ENCODE measurements at places on chromosomes 5 and 9.
A peak's percentile ranks its signal among the peaks of the same experiment; 100 is the strongest.

DNA sequence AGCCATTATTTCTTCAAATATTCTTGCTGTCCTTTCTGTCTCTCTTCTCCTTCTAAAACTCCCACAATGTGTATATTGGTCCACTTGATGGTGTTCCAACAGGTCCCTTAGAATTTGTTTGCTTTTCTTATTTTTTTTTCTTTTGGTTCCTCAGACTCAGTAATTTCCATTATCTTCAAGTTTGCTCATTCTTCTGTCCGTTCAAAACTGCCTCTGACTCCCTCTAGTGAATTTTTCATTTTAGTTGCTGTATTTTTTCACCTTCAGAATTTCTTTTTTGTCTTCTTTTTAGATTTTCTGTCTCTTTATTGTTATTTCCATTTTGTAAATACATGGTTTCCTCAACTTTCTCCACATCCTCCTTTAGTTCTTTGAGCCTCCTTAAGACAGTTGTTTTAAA lies 6.4 kb upstream of the SRP19 start:
- no peak for DNase-seq

DNA sequence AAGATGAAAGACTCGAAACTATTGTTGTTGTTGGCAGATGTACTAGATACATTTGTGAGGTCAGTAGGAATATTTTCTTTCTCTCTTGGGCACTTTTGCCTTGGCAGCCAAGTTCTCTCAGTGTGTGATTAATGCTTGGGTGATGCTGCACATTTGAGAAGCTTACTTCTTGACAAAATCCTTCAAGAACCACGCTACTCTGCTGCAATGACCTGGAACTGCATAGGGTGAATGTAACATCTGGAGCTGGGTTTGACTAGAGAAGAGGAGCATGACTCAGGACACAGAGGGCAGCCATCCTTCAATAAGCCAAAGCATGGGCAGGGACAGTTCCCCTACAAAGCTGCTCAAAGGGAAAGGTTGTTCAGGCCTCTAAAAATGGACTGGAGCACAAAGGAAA lies 75.5 kb upstream of the PUM3 start:
- DNase-seq = no peak

GRCh38 chr5:40680741-40681362 lies 1.1 kb downstream of the PTGER4 start:
- DNase-seq = peak; percentile 64

DNA sequence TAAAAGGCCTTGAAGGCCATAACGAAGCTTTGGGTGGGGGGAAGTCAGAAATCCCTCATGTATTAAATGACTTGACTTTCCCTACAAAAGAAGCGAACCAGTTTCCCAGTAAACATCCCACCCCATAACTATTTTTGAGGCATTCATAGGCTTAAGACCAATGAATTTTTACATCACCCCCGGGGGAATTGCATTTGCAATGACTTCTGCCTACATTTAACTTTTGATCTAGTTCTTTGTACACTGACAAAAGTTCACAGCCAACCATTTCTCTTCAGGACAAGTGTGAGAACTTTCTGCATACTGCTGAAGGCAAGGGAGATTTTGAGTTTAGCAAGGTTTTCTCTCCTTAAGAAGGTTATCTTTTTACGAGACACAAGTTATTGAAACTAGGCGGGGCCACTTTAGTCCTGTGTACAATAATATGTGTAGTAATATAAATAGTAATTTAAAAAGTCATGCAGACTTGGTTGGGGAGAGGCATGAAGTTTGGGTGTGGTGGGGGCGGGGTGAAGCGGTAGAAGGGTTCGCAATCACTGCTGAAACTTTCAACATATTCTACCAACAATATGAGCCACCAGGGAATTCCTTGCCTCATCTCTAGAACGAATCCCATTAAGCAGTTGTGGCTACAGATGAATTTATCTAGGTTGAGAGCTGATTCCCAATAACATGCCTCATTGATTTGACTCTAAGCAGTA lies 2.5 kb downstream of the TJP2 start:
- DNase-seq = no peak

DNA sequence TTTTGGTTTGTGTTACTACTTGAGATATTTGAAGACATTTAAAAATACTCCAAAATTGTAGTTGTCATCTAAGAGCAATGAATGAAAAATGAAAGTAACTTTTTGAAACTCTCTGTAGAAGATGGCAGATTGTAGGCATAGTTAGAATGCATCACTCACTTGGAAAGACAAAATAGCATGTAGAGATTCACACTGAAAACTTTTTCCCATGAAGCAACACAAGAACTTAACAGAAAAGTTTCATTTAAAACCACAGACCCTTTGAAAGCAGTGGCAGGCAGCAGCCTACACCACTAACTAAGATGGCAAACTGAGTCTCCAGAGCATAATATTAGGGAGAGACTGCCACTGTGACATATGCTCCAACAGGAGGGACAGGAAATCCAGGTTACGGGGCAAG lies 18.9 kb upstream of the FAM174A start:
- no peak for DNase-seq

- DNase-seq = no peak
Observed at GRCh38 chr5:82735160-82735789, 341.9 kb downstream of the TMEM167A start.

DNA sequence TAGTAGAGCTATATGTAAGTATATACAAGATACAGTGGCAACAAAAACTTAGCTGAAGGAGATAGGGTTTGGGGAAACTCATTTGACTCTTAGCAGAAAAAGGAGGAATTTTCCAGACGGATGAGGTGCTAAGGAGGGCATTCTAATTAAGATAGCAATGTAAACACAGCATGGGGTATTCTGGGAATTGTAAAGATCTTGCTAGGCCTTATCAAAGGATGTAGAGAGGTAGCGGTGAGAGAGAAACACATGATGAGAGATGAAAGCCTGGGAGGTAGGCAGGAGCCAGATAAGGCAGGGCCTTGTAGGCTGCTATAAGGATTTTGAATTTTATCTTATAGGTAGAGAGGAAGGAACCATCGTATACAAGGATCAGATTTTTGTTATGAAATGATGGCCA lies 106.6 kb upstream of the KCNN2 start:
- no peak for DNase-seq
